ENCODE measurements at places on chromosomes 12 and 14. TPM values are rescaled to one million over a fixed set of nuclear protein-coding genes. Genes with fewer than 3 reads are reported as not detected.

The TRHDE gene
- total RNA-seq = 0.87 TPM

The CLEC2A gene
- total RNA-seq = 0.62 TPM

The GPRC5D gene
- not detected for total RNA-seq

The MYF5 gene
- not detected for total RNA-seq

The ITGB7 gene
- total RNA-seq = not detected

The VRTN gene
- total RNA-seq = not detected

The LMO3 gene
- not detected for total RNA-seq

The CLEC4C gene
- not detected for total RNA-seq

The MUCL1 gene
- total RNA-seq = not detected

The ATG2B gene
- total RNA-seq = 17.8 TPM

The PIWIL1 gene
- total RNA-seq = not detected

The KRT78 gene
- total RNA-seq = not detected

DNA sequence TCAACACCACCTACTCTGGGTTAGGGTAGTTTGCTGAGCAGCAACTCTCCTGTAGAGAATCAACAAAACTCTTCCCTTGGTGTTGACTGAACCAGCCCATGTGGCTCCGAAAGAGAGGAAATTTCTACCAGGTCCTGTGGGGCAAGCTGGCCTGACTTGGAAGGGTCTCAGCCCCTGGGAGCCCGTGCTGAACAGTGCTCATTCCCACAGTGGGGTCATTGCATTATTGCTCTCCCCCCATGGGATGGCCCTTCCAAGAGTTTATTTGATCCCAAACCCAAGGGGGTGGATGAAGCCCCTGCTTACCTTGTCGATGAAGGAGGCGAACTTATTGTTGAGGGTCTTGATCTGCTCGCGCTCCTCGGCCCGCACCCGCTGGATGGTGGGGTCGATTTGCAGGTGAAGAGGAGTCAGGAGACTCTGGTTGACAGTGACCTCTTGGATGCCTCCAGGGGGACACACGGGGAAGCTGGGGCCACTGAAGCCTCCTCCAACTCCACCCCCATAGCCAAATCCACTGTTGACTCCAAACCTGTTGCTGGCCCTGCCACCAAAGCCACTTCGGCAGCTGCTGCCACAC is 580 bp downstream of the KRT75 start:
- DNase-seq = no peak

- DNase-seq = no peak
Measured at GRCh38 chr14:53306911-53307310, 153.8 kb upstream of the DDHD1 start.

- DNase-seq = no peak
Measured at GRCh38 chr12:66739940-66740651, 61.2 kb upstream of the GRIP1 start.

DNA sequence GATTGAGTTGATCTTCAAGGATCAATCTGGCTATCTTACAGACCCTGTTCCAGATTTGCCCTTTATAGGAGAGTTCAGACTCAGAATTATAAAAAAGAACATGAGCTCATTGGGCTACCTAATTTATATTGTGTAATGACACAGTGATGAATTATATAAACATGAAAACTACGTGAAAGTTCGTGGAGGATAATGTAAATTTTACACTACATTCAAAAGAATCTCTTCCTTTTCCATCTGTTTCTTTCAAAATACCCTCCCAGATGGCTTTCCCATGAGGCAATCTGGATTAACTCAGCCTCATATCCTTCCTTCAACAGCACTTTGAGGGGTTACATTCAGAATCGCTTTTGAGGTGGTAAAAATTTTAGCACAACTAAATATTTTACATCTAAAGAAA is 129.3 kb downstream of the HMGA2 start:
- DNase-seq = no peak

- no peak for DNase-seq
Measured at GRCh38 chr14:59362513-59362912, 102.7 kb downstream of the GPR135 start.

DNA sequence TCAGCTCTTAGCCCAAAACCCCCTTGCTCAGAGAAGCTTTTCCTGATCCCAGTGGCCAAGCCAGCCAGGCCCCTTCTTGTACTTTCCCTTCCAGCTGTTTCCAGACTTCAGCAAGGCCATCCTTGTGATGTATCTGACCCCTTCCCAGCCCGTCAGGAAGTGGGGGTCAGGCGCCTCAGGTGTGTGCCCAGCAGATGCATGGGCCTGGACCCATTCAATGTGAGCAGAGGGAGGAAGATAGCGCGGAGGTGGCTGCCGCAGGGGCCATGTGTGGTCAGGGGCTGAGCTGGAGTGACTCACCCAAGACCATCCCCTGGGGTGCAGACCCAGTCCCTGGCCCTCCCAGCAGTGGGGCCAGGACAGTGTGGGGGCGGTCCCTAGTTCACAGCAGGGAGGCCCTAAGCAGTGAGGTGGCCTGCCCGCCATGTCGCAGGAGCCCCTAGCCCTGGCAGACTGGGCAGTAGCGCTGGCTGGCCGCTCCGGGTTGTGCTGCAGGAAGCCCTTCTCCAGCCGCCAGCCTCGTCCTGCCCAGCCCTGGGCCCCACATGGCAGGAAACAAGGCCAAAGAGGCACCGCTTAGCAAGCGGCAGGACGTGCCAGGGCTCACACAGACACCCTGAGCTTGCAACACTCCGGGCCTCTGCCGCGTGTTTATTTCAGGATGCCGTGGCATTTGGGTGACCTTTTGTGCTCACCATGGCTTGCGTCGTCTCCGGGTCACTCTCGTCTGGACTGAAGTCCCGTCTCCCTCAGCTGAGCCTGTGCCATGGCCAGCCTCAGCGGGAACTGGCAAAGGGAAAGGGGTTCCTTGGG is 12.0 kb downstream of the ADSS1 start:
- DNase-seq = no peak

- peak; percentile 86 for DNase-seq
Measured at GRCh38 chr12:131941116-131941986, 8.4 kb upstream of the EP400 start.

DNA sequence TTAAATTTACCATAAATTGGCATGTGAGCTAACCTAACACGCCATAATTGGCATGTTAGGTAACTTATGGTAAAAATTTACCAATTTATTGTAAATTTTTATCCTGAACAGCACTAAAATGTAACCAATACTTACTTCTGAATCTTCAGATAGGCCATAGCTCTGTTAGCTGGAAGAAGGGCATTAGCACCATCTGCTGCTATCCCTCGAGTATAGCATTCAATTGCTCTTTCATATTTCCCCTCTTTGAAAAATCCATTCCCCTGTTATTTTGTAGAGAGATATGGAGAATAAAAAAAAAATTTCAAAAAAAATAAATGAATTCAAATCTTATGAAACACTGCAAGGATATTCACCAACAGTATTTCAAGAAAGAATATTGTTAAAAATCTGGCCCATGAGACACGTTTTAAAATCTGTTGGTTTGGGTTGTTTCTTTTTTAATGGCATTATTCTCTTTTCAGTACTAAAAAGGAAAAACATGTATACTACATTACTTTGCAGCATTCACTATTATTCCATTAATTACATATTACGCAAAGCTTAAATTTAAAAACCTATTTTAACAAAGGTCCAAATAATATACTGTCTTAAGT is 19.1 kb downstream of the RPAP3 start:
- no peak for DNase-seq

DNA sequence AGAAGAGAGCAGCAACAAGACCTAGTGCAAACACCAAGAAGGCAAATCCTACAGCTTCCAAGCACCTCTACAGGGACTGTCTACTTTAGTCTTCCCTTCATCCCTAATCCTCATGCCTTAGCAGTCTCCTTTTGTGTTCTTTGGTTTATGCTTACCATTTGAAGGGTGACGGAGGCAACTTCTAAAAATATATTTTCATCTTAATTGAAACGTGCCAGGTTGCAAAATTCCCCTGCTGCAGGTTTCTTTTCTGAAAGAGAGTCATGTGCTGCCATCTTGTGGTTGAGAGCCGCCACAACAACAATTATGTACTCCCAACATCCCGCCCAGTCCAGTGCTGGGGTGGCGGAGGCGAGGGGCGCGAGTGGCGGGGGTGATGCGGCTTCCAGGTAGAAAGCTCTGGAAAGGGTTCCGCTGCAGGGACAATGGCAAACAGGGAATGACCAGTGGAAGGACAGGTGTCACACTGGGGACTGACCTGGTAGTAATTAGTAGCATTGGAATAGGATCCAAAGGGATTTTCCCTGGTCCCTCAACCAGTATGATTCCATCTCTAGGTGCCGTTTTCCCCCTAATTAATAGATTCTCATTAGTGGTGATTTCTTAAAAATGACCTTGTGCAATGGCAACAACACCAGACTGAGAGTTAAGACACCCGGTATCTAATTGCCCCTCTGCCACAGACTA is 80.3 kb upstream of the GNG2 start:
- DNase-seq = no peak

- DNase-seq = no peak
Measured at GRCh38 chr12:33944703-33945437, 77.4 kb upstream of the ALG10 start.

- DNase-seq = no peak
Measured at GRCh38 chr14:97380539-97380941, 583.4 kb downstream of the VRK1 start.

DNA sequence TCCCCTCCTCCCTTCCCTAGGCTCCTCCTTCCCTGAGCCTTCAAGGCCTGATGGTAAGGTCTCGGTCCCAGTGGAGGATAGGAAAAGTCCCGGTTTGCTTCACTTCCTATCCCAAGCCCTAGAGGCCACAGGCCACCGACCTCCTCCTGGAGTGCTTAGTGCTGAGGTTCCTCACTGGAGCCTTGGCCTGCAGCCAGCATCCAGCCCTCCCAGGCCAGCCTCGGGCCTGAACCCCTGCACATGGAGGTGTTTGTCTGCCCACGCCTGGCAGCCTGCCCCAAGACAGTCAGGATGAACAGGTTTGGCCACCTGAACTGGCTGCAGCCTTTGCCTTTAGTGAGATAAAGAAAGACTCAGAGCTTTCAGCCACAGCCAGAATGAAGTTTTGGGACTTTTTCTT is 15.8 kb upstream of the KRT7 start:
- peak; percentile 57 for DNase-seq

DNA sequence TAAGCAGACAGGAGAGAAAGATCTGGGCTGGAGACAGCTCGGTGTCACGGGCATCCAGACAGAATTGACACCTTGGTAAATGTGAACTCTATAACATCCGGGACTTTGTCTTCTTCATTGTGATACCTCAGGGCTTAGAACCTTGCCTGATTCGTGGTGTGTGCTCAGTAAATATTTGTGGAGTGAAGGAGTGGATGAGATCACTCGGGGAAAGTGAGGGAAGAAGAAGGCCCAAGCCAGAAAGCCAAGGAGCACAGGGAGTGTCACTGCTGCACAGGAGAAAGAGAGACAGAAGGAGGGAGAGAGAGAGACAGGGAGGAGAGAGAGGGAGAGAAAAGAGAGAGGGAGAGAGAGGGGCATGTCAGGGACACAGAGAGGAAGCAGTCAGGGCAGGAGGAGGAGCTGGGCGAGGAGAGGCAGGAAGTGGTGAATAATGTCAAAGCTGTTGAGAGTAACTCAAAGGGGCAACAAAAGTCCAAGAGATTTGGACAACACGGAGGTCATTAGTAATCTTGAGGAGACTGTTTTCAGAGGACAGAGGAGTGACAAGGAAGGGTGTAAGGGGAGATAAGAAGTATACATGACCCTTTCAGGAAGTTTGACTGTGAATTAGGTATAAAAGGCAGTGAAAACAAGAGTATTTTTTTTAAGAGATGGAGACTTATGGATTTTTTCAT is 141.6 kb upstream of the MAX start:
- DNase-seq = no peak

GRCh38 chr12:19647806-19648556 is 208.7 kb downstream of the AEBP2 start:
- no peak for DNase-seq

- no peak for DNase-seq
Measured at GRCh38 chr14:20548414-20549158, 12.3 kb downstream of the RNASE9 start.

GRCh38 chr12:93311827-93312226 is 65.9 kb upstream of the NUDT4 start:
- no peak for DNase-seq

- no peak for DNase-seq
Measured at GRCh38 chr12:22653791-22654190, 28.8 kb downstream of the ETNK1 start.

GRCh38 chr12:113298861-113299545 is 35.9 kb downstream of the SLC8B1 start:
- DNase-seq = no peak

- no peak for DNase-seq
Measured at GRCh38 chr12:116343331-116343884, 65.9 kb upstream of the MED13L start.

GRCh38 chr12:108214486-108214885 is 85.4 kb downstream of the WSCD2 start:
- DNase-seq = no peak

GRCh38 chr12:43462080-43462479 is 89.9 kb downstream of the ADAMTS20 start:
- no peak for DNase-seq

- DNase-seq = no peak
Measured at GRCh38 chr14:56797003-56797568, 13.2 kb downstream of the OTX2 start.

DNA sequence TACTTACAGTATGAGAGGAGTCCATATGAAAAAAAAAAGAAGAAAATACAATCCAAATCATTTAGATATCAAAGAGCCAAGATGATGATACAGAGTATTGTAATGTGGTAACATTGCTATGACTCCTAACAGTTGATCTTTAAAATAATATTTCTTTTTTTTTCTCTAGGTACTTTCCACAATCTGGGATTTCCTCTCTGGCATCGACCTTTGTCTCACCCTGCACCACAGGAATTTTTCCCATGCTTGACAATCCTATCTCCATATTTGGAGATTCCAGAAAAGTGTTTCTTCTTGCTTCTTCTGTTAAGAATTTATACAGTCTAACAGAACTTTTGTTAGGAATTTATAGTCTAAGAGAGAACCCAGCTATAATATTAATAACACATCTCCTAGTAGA is 184.4 kb downstream of the ITPR2 start:
- DNase-seq = no peak

DNA sequence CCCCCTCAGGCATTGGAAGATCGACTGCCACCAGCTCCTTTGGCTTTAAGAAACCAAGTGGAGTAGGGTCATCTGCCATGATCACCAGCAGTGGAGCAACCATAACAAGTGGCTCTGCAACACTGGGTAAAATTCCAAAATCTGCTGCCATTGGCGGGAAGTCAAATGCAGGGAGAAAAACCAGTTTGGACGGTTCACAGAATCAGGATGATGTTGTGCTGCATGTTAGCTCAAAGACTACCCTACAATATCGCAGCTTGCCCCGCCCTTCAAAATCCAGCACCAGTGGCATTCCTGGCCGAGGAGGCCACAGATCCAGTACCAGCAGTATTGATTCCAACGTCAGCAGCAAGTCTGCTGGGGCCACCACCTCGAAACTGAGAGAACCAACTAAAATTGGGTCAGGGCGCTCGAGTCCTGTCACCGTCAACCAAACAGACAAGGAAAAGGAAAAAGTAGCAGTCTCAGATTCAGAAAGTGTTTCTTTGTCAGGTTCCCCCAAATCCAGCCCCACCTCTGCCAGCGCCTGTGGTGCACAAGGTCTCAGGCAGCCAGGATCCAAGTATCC is 288.7 kb downstream of the NAV3 start:
- DNase-seq = peak; percentile 56

DNA sequence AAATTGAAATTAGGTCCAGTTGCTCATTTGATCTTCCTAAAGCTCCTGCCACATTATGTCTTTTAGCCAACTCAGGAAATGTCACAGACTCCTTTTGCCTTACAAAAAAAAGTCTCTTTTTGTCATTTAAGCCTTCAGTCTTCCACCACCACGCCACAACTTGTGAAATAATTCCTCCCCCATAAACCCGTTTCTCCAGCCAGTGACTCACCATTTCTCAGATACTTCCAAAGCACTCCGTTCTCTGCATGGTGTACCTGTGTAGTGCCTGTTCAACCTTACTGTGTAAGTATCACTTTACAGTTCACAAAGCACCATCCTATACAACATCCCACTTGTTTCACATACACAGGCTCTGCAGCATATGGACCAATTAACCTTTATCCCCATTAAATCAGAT is 139.5 kb upstream of the AEBP2 start:
- DNase-seq = no peak
